ENCODE measurements at places on chromosomes 3 and 15.

DNA sequence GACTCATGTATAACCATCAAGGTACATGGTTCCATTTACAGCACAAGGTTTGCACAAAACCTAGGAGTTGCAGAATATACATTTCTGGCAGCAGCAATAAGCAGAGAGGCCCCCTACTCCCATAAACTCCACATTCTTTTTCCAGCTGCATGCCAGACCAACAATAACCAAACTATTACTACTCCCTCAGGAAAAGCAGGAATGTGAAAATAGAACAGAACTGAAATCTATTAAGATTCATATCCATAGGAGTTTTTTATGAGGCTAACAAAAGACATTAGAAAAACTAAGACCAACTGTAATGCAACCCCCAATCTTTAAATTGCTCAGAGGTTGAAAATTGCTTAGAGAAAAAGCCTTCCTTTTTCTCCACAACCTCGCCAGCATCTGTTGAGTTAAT is 27.6 kb upstream of the TOP2B start:
- no peak for DNase-seq

DNA sequence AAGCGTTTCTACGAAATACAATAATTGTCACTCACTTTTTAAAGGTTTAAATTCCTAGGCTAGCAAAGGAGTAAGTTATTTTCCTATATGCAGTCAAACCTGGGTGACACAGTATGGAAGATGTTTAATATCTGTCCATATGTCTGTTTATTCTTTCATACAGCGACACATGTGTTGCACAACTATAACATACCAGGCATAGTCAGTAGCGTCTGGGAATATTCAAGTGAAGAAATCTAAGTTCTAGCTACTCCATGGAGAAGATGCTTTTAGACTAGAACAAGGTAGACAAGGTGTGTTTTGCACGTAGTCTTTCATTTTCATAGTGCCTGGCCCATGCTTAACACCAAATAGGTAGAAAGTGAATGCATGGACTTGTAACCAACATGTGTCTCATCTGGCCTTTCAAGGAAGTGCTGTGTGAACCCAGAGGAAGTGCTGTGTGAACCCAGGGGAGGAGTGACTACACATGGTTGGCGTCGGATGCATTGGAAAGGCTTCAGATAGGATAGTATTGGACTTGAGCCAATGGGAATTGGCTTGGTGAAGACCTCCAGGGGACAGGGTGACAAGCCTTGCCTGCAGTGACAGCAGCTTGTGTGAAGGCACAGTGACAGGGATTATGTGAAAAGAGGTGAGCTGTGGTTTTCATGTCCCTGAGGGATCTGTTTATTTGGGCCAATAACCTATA is 267.0 kb downstream of the PTPRG start:
- DNase-seq: no peak

DNA sequence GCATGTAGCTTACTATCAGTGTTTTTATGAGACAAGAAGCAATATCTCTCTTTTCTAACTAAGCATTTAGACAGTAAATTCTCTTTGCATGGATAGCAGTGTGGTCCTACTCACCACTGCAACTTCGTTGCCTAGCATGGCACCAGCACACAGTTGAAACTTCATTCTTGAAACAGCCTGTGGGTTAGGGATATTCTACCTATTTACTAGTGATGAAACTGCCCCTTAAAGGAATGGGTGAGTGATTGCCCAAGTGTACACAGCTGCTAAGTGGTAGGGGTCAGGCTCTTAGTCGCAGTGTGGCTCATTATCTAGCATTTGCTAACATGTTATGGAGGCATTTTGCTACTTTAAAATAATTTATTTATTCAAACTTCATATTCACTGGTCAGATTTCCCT is 78.4 kb downstream of the CHL1 start:
- DNase-seq: no peak

DNA sequence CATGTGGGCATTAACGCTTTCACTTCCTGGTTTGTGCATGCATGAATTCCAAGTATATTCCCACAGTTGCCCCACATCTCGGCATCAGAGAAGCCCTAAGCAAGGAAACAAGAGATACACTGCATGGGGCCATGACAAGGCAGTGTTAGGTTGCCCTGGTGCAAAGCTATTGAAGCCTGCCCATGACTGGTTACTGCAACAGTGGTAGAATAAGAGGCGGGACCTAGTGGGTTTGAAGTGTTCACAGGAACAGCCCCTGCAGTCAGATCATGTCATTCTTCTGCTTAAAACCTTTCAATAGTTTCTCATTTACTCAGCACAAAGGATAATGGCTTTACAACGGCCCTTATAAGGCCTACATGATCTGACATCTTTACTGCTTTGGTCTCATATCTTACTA is 80.9 kb upstream of the TOPAZ1 start:
- DNase-seq: no peak

DNA sequence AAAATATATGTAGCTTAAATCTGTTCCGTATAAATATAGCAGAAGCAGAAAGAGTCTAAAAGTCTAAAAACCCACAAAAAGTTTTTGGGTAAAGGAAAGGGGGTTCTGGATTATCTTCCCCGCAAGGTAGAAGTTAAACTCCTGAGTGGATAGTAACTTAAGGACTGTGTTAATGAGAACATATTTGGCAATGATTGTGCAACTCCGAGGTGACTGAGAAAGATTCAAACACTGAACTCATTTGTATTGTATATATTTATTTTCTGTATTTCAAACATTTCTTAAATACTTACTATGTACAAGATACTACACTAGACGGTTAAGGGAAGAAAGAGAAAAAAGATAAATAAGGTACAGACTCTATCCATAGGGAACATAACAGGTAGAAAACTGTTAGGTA is 72.7 kb upstream of the PPIB start:
- no peak for DNase-seq

DNA sequence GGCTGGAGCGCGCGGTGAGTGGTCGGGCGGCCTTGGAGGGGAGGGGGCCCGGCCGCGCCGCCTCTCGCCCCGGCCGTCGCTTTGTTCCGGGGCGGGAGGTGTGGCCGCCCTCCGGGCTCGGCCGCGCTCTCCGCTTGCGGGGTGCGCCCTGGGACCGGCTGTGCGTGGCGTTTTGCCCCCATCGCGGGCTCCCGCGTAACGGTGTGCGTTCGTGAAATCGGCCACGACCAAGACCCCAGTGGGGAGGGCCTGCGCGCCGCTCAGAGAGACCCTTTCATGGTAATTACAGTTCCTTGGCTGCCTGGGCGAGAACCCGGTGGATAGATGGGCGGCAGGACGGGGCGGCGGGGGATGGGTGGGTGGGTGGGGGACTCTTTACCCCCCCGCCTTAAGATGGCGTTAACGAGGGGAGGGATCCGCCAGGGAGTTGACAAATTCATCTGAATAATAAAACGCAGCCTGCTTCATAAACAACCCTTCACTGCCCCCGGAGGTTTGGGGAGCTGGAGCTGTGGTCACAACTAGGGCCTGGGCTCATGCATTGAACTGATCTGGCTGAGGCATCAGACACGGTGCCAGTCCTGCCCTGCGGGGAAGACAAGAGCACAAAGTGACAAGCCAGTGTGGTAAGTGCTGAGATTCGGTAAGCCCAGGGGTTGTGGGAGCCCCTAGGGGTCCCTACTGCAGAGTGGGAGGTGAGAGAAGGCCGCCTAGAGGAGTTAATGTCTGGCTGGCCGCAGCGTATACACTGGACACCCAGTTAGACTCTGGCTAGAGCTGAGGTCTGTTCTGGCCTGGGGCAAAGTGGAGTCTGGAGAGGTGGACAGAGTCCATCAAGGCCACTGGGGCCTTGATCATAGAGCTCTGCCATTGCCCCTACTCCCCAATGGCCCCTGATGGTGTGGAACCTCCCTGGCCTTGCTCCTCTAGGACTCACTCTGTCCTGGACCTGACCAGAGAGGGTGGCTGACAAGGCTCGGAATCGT is 668 bp downstream of the MRAS start:
- no peak for DNase-seq

DNA sequence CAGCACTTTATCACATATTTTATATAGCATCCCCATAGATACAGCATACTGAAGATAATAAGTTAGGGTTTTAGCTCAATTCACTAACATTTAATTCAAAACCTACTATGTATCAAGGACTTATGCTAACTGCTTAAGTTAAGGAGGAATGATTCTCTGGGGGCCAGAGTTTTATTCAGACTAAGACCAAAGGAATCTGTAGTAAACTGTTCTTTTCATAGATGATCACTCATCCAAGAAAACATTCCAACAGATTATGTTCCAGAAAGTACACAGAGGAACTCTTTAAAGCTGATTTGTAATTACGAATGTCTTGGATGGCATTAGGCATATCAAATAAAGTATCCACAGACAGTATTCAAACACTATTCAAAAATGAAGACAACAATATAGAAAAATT is 226.4 kb downstream of the SCAPER start:
- no peak for DNase-seq

GRCh38 chr3:14324224-14324944 is 78.0 kb upstream of the SLC6A6 start:
- DNase-seq: no peak

- DNase-seq: no peak
Observed at GRCh38 chr3:55489798-55490132, 2.7 kb upstream of the WNT5A start.

- no peak for DNase-seq
Observed at GRCh38 chr3:47425959-47426358, 45.1 kb downstream of the PTPN23 start.

- no peak for DNase-seq
Observed at GRCh38 chr3:3087279-3087678, 22.9 kb downstream of the IL5RA start.

DNA sequence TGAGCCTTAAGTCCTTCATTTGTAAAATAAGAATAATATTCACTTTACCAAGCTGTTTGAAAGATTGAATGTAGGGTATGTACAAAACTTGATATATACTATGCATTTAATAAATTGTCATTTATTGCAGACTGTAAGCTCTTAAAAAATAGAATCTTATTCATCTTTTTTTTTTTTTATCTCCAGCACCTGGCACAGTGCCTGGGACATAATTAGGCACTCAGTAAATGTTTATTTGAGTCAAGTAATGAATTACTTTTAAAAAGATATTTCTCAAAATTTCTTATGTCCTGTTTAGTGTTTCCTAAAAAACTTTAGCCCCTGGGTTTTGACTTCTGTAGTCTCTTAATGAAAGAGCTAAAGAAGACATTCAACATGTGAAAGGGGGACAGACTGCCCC is 71.7 kb downstream of the TOP2B start:
- DNase-seq: no peak

- no peak for DNase-seq
Observed at GRCh38 chr15:66063147-66063546, 190.4 kb downstream of the MEGF11 start.

DNA sequence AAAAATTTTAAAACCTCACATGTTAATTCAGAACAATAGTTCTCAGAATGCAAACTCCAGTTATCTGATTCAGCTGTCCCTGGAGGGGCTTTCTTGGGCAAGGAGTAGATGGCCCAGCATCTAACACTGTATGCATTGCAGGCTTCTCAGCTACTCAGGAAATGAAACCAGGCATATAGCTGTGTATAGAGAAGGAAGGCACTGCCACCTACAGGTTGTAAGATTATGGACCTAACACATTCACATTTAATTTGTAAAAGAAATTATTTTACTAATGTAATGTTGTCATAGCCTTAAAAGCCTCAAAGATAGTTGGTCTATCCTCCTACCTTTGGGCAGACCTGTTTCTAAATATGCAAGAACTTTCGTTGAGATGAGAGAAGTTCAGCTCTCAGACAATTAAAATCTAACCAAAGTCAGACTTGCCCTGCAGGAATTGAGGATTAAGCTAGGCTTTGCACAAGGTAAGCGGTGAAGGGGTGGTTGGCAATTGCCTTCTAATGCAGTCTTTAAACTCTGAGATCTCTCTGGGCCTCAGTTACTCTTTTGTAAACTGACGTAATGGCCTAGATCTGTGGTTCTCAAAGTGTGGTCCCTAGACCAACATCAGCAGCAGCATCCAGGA is 132.8 kb upstream of the SLC24A5 start:
- no peak for DNase-seq

GRCh38 chr3:138474163-138474562 is 39.7 kb downstream of the ESYT3 start:
- no peak for DNase-seq

DNA sequence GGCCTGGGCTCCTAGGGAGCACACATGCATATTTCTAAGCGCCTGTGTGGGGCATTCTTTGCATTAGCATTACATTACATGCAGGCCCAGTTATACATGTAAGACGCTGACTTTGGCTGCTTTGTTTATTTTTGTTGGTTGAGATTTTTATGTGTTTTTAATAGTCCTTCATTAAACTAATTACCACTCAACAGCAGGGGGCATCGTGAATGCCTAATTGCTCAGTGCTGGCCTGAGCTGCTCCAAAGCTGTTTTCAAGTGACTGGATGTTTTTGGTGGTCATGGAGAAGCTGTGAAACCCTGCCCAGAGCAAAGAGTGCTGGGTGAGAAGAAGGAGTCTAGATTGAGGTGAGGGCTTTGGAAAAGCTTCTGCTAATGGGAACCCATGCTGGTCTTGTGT is 41.5 kb downstream of the GPD1L start:
- no peak for DNase-seq

DNA sequence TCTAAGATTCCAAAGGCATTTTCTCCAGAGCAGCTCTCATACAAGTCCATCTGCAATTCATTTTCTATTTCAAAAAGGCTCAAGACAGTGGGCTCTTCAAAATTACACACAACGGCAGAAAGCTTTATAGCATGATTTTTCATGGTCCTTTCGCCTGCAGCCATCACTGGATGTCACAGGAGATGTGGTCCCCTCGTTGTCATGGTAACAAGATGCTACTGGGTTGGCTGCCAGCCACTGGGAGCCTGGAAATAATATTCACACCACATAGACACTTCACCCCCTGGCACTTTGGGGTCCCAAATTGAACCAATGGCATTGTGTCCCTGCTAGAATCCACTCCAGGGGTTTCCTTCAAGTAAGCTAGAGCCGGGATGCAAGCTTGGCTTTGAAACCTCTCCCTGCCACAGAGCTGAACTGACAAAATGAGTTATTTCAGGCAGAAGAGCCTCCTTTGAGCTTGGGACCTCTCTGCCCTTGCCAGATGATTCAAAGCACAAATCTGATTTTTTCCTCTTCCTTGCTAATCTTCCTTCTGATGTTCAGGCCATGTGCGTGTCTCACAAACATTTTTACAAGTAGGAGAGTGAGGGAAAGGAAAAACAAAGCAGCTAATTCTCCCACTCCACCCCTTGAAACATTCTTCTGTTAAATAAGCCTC is 512.6 kb upstream of the ADAMTS9 start:
- no peak for DNase-seq

GRCh38 chr15:33119273-33119672 is 75.2 kb downstream of the FMN1 start:
- DNase-seq: no peak

DNA sequence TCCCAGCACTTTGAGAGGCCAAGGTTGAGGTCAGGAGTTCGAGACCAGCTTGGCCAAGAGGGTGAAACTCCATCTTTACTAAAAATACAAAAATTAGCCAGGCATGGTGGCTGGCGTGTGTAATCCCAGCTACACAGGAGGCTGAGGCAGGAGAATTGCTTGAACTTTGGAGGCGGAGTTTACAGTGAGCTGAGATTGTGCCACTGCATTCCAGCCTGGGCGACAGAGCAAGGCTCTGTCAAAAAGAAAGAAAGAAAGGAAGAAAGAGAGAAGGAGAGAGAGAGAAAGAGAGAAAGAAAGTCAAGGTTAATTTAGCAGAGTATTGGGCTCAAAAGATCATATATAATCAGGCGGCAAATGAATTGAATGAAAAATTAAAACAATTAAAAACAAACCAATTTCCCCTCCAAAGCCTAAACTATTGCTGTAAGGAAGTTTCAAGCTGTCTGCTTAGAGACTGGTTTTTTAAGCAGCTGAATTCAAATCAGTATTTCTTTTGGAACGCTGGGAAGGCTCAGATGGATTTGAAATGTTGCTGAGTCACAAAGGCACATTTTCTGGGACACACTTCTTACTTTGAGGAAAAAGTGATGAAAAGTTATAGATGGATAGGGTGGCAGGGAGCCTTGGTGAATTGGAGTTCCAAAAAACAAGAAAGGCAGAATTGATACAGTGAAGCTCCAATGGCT is 81.3 kb upstream of the BHLHE40 start:
- no peak for DNase-seq

Data from cortex of kidney (tissue), 1 donor.